Central memory CD8-positive, alpha-beta T cell (primary cell): ENCODE measurements at places on chromosomes 13 and 19.

GRCh38 chr19:10580979-10581631 is 6.0 kb downstream of the AP1M2 start:
- H3K4me1 ChIP-seq = peaks cover 17% of the 10 kb centered on the region
- peak; percentile 91 for DNase-seq

DNA sequence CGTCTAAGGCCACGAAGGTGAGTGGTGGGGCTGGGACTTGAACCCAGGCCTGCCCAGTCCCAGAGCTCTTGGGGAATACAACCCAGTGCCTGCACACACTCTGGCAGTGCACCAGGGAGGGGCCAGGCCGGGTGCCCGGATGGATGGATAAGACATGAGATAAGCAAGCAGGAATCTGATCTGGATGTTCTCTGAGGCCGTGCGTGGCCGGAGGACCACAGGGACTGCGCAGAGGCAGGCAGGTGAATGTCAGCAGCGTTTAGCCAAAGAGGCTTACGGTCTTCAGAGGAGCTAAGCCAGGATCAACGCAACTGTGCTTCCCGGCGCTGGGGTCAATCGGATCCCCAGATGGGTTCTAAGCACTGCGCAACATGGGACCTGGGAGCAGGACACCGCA is 1.5 kb downstream of the ZNF787 start:
- H3K27ac ChIP-seq = peak overlapping the region; percentile 97
- peaks cover 7% of the 10 kb centered on the region for H3K36me3 ChIP-seq
- no peaks in the 10 kb centered on the region for H3K27me3 ChIP-seq

DNA sequence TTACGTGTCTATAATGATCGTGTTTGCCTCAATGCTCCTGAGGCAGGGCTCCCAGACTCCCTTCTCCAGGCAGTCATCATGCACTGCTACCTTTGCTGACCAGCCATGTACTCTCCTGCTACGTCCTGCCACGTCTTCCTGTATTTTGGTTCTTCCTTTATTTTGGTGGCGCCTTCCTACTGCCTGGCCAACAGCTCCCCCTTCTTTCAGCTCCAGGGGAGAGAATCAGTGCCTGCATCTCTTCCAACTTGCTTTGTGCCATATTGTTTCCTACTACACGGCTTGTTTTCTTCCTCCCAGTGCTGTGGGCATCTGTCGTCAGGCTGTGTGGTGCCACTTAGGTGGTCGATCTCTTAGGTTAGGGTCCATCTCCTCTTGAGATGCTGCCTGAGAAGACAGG is 96.2 kb downstream of the FGF9 start:
- H3K27me3 ChIP-seq = peaks cover 54% of the 10 kb centered on the region
- no peak for DNase-seq
- H3K36me3 ChIP-seq = no peaks in the 10 kb centered on the region
- no peak overlapping the region for H3K4me3 ChIP-seq

- H3K36me3 ChIP-seq = peaks cover 7% of the 10 kb centered on the region
- DNase-seq = peak; percentile 56
- peak overlapping the region; percentile 88 for H3K27ac ChIP-seq
- H3K27me3 ChIP-seq = no peaks in the 10 kb centered on the region
Observed at GRCh38 chr19:31214086-31214485, 135.2 kb downstream of the TSHZ3 start.

DNA sequence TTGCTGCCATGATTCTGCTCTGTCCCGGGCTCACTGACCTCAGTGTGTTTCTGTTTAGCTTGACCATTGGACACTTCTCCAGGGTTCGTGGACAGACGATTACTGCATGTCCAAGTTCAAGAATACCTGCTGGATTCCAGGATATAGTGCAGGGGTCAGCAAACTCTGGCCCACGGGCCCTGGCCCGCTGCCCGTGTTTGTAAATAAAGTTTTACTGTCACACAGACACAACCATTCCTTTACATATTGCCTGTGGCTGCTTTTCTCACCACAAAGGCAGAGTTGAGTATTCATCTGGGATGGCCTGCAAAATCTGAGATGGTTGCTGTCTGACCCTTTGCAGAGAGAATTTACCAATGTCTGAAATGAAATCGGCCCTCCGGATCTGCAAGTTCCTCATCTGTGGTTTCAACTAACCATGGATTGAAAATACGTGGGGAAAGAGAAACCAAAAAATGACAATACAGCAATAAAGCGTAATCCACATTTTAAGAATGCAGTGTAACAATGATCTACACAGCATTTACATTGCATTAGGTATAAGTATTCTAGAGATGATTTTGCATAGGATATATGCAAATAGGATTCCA is 25.9 kb upstream of the F2RL3 start:
- no peak overlapping the region for H3K27ac ChIP-seq
- H3K4me3 ChIP-seq = no peak overlapping the region
- DNase-seq = no peak
- peaks cover 19% of the 10 kb centered on the region for H3K36me3 ChIP-seq
- H3K27me3 ChIP-seq = no peaks in the 10 kb centered on the region

DNA sequence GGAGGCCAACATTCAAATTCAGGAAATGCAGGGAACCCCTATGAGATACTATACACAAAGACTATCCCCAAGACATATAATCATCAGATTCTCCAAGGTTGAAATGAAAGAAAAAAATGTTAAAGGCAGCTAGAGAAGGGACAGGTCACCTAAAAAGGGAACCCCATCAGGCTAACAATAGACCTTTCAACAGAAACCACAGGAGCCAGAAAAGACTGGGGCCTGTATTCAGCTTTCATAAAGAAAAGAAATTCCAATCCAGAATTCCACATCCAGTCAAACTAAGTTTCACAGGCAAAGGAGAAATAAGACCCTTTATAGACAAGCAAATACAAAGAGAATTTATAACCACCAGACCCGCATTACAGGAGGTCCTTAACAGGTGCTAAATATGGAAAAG is 1703.6 kb upstream of the PRR20A start:
- H3K4me1 ChIP-seq = no peaks in the 10 kb centered on the region
- H3K27me3 ChIP-seq = no peaks in the 10 kb centered on the region
- H3K4me3 ChIP-seq = no peak overlapping the region
- H3K27ac ChIP-seq = no peak overlapping the region

DNA sequence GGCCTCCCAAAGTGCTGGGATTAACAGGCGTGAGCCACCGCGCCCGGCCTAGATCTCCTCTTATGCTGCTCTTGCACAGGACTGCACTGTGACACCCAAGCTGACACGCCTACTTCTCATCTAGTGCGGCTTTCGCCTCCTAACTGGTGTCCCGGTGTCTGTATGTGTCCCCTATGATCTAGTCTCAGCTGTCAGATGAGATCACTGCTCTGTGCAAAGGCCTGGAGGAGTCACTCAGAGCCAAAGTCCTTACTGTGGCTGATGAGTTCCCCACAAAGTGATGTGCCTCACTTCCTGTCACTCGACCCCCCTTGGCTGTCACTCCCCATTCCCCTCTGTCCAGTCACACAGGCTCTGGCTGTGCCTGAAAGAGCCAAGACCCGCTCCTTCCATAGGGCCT is 2.5 kb downstream of the ZNF556 start:
- H3K4me3 ChIP-seq = no peak overlapping the region
- H3K27ac ChIP-seq = no peak overlapping the region
- peaks cover 5% of the 10 kb centered on the region for H3K4me1 ChIP-seq
- H3K27me3 ChIP-seq = peaks cover 21% of the 10 kb centered on the region
- no peak for DNase-seq

GRCh38 chr19:18221815-18222725 is 4.2 kb downstream of the PDE4C start:
- H3K4me3 ChIP-seq = no peak overlapping the region
- peaks cover 6% of the 10 kb centered on the region for H3K36me3 ChIP-seq
- peaks cover 24% of the 10 kb centered on the region for H3K4me1 ChIP-seq
- H3K27me3 ChIP-seq = peaks cover 76% of the 10 kb centered on the region

- DNase-seq = no peak
- H3K4me1 ChIP-seq = peaks cover 39% of the 10 kb centered on the region
- no peaks in the 10 kb centered on the region for H3K27me3 ChIP-seq
- H3K36me3 ChIP-seq = peaks cover 33% of the 10 kb centered on the region
Observed at GRCh38 chr19:11092181-11092538, 2.9 kb downstream of the LDLR start.

- H3K36me3 ChIP-seq = no peaks in the 10 kb centered on the region
- H3K27ac ChIP-seq = no peak overlapping the region
- no peaks in the 10 kb centered on the region for H3K4me1 ChIP-seq
- DNase-seq = no peak
- H3K27me3 ChIP-seq = no peaks in the 10 kb centered on the region
Observed at GRCh38 chr13:103081435-103081834, 15.2 kb upstream of the SLC10A2 start.

- H3K4me1 ChIP-seq = peaks cover 21% of the 10 kb centered on the region
- H3K4me3 ChIP-seq = peak overlapping the region; percentile 68
- peak overlapping the region; percentile 56 for H3K27ac ChIP-seq
- peaks cover 4% of the 10 kb centered on the region for H3K36me3 ChIP-seq
- no peak for DNase-seq
Observed at GRCh38 chr19:38265213-38265861, 964 bp downstream of the SPINT2 start.

DNA sequence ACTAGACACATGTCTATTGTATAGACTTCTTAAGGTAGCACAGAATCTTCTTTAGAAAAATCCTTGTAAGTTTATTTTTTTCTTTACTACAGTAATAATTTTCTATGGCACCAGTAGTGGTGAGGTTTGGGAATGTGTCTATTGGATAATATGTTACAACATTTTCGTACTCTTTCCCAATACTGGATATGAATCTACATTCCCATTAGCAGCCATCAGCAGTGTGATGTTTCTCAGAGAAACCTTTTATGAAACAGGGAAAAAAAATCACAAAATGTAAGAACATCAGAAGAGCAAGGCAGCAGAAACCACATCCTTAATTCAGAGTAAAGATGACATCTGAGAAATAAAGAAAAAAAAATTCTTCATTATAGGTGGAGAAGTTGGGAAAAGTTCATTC is 83.3 kb downstream of the POSTN start:
- no peaks in the 10 kb centered on the region for H3K36me3 ChIP-seq
- H3K4me1 ChIP-seq = no peaks in the 10 kb centered on the region
- no peaks in the 10 kb centered on the region for H3K27me3 ChIP-seq
- no peak overlapping the region for H3K27ac ChIP-seq

GRCh38 chr19:29878973-29879654 is 62.9 kb upstream of the URI1 start:
- H3K4me1 ChIP-seq = no peaks in the 10 kb centered on the region
- peaks cover 2% of the 10 kb centered on the region for H3K36me3 ChIP-seq
- DNase-seq = no peak
- H3K4me3 ChIP-seq = no peak overlapping the region
- peaks cover 55% of the 10 kb centered on the region for H3K27me3 ChIP-seq

DNA sequence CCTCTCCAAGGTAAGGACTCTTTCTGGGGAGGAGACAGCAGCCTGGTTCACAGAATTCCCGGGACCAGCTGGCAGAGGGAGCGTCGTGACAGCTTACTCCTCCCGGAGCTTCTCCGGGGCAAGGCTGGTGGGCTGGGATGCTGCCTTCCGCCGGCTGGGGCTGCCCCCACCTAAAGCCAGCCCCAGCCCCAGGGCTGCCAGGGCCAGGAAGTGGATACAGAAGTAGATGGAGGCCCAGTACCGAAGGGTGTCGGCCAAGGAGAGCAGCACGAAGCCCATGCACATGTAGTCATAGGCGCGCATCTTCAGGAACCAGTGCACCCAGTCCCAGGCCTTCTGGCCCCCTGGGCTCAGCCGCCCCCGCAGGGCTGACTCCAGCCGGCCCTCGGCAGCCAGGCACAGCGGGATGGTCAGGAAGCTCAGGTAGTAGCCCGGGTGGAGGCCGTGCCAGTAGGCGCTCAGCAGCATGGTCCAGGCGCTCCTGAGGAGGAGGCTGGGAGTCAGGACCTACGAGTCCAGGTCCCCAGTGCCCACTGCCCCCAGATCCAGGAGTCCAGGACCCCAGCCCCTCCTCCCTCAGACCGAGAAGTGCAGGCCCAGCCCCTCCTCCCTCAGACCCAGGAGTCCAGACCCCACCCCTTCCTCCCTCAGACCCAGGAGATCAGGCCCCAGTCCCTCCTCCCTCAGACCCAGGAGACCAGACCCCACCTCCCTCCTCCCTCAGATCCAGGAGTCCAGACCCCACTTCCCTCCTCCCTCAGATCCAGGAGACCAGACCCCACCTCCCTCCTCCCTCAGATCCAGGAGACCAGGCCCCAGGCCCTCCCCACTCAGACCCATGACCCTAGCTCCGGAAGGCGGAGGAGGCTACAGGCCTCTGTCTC is 1.2 kb upstream of the TMC4 start:
- no peaks in the 10 kb centered on the region for H3K4me1 ChIP-seq
- peaks cover 2% of the 10 kb centered on the region for H3K36me3 ChIP-seq
- DNase-seq = no peak
- H3K27me3 ChIP-seq = no peaks in the 10 kb centered on the region
- H3K4me3 ChIP-seq = no peak overlapping the region

DNA sequence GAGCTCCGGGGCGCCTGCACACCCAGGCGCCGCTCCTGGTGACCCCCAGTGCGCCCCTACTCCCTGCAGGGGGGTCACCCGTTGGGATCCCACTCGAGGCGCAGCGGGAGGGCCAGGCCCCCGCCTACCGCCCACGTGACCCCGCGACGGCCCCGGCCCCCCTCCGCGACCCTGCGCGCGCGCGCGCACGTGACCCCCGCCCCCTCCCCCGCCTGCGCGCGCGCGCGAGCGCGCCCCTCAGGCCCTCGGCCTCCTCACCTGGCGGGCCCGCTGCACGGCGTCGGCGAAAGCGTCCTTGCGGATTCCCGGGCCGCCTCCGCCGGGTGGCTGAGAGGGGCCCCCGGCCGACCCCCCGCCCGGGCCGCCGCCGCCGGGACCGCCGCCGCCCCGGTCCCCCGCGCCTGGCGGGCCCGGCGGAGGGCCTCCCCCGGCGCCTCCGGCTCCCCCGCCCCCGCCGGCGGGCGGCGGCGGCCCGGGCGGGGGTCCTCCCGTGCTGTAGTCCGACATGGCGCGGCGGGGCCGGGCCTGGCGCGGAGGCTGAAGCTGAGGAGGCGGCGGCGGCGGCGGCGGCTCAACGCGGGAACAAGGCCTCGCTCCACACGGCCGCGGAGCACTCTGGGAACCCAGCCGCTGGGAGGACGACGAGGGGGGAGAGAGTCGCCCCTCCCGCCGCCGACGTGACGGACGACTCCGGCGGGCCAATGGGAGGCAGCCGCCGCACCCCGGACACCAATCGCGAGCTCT is at the start of gene KHSRP:
Gene KHSRP (minus strand): TSS at position 617 of the 744 bp plus-strand sequence. CDS start 110 bp downstream, at position 507.
- H3K4me3 ChIP-seq = peak within 1 kb of the TSS; percentile 78
- H3K27me3 ChIP-seq = no peaks in the 10 kb centered on the region
- peaks cover 17% of the 10 kb centered on the region for H3K36me3 ChIP-seq
- peak within 1 kb of the TSS; percentile 72 for H3K27ac ChIP-seq
- H3K4me1 ChIP-seq = peaks cover 37% of the 10 kb centered on the region

- no peak overlapping the region for H3K27ac ChIP-seq
- H3K27me3 ChIP-seq = no peaks in the 10 kb centered on the region
- H3K4me3 ChIP-seq = no peak overlapping the region
- no peaks in the 10 kb centered on the region for H3K36me3 ChIP-seq
- DNase-seq = no peak
Observed at GRCh38 chr13:76350399-76350798, 535.8 kb downstream of the KCTD12 start.

GRCh38 chr19:29271341-29271740 is 58.4 kb upstream of the UQCRFS1 start:
- DNase-seq = no peak
- peaks cover 24% of the 10 kb centered on the region for H3K27me3 ChIP-seq
- H3K4me1 ChIP-seq = peaks cover 7% of the 10 kb centered on the region
- H3K27ac ChIP-seq = no peak overlapping the region
- no peak overlapping the region for H3K4me3 ChIP-seq
- H3K36me3 ChIP-seq = no peaks in the 10 kb centered on the region

- no peak for DNase-seq
- peaks cover 20% of the 10 kb centered on the region for H3K4me1 ChIP-seq
- no peak overlapping the region for H3K4me3 ChIP-seq
- no peaks in the 10 kb centered on the region for H3K27me3 ChIP-seq
- peaks cover 11% of the 10 kb centered on the region for H3K36me3 ChIP-seq
Observed at GRCh38 chr19:41409288-41409687, 11.7 kb downstream of the BCKDHA start.
